Thoracic aorta (tissue), 2 donors: ENCODE measurements at places on chromosomes 7 and 10. TPM values are rescaled to one million over a fixed set of nuclear protein-coding genes. Genes with fewer than 3 reads are reported as not detected.
A peak's percentile ranks its signal among the peaks of the same experiment; 100 is the strongest.

DNA sequence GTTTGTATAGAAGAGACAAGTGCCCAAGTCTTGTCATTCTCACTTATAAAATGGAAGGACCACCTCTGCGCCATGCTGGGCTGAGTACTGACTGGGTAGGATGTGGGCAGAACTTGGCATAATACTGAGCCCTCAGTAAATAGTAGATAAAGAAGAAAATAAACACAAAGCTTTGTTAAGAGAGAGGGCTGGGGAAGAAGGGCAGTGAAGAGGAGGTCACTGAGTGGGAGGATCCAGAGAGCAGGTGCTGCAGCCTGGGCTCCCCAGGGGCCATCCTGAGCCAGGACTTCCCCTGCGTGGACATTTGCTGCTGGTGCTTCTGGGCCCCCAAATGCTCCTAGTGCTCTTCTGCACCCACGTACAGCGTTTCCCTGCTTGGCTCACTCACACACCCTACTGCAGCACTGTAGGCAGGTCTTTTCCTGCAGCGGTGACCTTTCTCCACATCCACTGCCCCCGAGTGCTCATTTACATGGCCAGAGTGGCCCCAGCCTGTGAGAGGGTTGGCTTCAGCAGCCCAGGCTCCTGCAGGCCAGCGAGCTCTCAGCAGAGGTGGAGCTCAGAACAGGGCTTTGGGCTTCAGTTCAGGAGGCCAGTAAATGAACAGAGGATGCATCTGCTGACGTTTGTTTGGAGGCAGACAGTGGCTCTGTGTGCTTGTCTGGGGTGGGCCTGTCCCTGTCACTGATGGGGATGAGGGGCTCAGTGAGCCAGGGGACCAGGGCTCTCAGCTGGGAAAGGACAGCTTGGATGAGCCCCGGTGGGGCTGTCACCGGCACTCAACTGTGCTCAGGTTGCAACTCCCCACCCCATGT lies 164.6 kb downstream of the ADARB2 start:
- H3K36me3 ChIP-seq, result no peaks in the 10 kb centered on the region
- H3K4me1 ChIP-seq, result no peaks in the 10 kb centered on the region
- no peak overlapping the region for H3K4me3 ChIP-seq

POP7 gene
- 21.0 TPM for total RNA-seq

SORCS3 gene
- total RNA-seq, result not detected

DNA sequence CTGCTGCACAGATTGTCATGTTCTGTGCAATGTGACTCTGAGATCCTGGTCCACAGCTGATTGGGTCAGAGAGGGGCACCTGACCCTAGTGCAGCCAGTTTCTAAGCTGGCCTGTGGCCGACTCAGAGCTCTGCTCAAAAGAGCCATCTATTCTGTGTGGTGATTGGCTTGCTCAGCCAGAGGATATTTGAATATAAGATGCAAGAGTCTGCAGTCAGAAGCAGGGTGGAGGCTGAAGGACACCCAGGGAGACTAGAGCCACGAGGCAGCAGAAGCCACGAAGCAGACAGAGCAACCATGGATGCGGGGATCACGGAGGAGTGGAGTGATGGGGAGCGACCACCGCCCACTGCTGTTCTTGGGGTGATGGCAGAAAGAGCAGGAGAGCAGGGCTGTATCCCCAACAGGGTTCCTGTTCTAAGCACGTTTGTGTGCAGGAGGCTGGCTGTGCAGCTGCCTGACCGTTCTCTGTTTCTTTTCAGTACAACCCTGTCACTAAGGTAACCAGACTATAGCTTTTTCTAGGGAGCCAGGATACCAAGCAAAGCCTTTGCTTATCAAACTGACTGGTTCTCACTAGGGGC lies 19.5 kb upstream of the RHEB start:
- H3K4me3 ChIP-seq, result no peak overlapping the region
- peak overlapping the region; percentile 78 for H3K27ac ChIP-seq
- no peaks in the 10 kb centered on the region for H3K36me3 ChIP-seq
- H3K27me3 ChIP-seq, result no peaks in the 10 kb centered on the region

GRCh38 chr7:71846160-71846559 lies 566.0 kb downstream of the CALN1 start:
- H3K36me3 ChIP-seq, result no peaks in the 10 kb centered on the region
- no peaks in the 10 kb centered on the region for H3K4me1 ChIP-seq
- no peak for DNase-seq
- H3K27me3 ChIP-seq, result no peaks in the 10 kb centered on the region
- no peak overlapping the region for H3K27ac ChIP-seq

DNA sequence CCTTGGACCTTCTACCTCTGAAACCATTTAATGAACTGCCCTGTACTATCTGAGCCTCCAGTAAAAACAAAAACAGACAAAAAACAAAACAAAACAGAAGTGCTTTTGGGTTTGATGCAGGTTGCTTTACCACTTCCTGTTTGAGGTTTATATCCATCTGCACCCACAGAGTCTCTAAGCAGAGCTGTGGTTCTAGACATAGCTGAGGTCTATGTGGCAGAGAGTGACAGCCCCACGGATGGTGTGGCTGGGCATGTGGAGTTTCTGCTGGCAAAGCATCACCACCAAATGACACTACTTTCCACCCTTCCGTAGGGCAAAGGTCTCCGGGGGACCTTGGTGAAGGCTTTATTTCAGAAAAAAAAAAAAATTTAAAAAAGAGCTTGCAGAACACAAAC lies 754.2 kb downstream of the GRID1 start:
- DNase-seq, result no peak
- no peaks in the 10 kb centered on the region for H3K27me3 ChIP-seq
- H3K4me1 ChIP-seq, result no peaks in the 10 kb centered on the region
- no peak overlapping the region for H3K27ac ChIP-seq

TCF7L2 gene
- total RNA-seq, result 50.5 TPM

C10orf53 gene
- not detected for total RNA-seq
